Substantia nigra (tissue), 51 donors: ENCODE measurements at places on chromosomes 7 and 10.

DNA sequence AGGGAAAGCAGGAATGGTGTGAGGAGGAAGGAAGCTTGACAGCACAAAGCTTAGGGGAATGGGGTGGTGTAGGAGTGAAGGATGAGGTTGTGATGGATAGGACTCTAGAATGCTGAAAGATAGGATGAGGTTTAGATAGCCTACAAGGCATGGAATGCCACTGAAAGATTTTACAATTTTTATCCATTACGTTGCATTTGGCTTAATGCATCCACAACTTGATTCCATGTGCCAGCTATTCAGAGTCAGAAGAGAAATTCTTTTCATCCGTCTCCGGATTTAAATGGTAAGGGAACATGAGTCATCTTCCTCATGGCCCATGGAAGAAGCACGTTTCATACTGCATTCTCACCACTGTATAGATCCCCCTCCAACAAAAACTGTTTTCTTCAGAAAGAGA is 212.4 kb upstream of the BMPER start:
- DNase-seq, result no peak

- no peak for DNase-seq
Observed at GRCh38 chr7:121529003-121529402, 132.9 kb upstream of the FAM3C start.

- DNase-seq, result no peak
Observed at GRCh38 chr10:132540456-132540855, 2.9 kb downstream of the INPP5A start.

- DNase-seq, result no peak
Observed at GRCh38 chr7:154867068-154867467, 135.9 kb downstream of the PAXIP1 start.

DNA sequence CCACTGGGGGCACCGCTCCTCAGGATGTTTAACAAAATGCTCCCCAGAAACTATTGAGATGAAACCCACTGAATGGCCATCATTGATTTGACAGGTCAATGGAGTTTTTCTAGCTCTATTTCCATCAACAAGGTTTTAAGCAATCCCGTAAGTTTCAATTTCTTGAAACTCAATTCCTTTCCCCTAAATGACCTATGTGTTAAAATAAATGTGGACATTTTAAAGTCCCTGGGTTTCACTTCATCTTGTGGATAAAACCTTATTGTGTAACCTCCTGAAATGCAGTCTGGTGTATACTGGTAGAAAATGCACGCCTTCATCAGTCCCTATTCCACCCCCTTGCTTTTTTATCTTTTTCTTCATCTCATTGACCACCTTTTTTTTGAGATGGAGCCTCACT is 8.9 kb upstream of the C7orf33 start:
- no peak for DNase-seq

DNA sequence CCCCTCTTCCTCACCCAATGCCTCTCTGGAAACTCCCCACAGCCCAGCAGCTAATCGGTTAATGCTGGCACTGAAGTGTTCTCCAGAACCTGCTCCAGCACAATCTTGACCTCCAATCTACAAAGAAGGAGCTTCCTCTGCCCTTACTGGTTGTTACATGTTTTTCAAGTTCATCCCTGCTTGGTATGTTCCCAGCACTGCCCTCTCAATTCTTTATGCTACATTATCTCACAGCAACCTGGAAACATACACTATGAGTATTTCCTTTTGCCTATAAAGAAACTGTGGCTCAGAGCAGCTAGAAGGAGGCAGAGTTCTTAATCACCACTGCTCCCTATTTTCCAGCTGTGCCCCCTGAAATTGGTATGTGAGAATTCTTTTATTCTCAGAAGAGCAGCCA is 84.1 kb upstream of the KMT2E start:
- no peak for DNase-seq

DNA sequence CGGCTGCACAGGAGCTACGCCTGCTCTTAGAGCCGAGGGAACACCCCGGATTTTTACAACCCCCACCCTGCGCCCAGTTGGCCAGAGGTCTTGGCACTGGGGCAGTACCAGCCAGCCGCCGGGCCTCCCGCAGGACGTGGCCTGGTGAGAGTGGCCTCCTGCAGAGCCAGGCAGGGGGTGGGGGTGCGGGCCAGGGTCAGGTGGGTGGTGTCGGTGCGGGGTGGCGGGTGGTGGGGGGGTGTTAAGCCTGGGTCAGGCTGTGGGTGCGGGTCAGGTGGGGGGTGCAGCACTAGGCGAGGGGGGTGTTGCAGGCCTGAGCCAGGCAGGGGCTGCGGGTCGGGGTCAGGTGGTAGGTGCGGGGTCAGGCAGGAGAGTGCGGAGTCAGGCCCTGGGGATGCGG is 647 bp downstream of the ECHS1 start:
- no peak for DNase-seq
